ENCODE measurements at places on chromosomes 3 and 15.

- no peak for DNase-seq
These were observed 98.3 kb upstream of the ABI3BP start for GRCh38 chr3:101091489-101091888.

GRCh38 chr3:194308601-194309449, 42.3 kb downstream of the CPN2 start:
- DNase-seq = no peak

GRCh38 chr15:73781038-73781925, 28.1 kb upstream of the INSYN1 start:
- DNase-seq = no peak

DNA sequence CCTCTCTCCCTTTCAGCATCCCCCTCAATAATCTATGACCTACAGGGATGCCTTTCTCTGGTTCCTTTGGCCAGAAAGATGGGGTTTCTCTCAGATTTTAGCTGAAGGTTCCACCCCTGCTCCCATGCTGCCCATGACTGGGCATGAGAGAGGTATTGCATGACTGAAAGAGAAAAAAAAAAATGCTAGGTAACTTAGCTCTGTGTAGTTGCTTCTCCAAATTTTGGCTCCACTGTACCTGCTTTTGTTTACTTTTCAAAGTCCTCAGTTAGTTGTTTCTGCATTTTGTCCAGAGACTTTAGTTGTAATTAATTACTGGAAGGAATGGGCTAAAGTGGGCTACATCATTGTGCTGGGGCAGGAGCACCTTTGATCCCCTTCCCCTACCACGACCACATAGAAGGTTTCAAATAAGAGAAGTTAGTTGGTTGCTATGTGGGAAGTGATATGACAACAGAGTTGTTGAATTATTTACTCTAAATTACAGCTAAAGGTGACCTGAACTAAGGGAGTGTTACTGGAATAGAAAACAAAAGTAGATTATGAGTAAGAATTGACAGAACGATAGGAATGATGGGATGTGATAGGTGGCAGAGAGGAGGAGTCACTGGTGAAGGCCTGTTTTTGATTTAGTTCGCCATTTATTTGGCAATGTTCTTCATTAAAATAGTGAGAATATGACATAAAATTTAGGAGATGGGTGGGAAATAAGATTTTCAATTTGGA, 605.4 kb upstream of the NR2F2 start:
- DNase-seq = no peak

DNA sequence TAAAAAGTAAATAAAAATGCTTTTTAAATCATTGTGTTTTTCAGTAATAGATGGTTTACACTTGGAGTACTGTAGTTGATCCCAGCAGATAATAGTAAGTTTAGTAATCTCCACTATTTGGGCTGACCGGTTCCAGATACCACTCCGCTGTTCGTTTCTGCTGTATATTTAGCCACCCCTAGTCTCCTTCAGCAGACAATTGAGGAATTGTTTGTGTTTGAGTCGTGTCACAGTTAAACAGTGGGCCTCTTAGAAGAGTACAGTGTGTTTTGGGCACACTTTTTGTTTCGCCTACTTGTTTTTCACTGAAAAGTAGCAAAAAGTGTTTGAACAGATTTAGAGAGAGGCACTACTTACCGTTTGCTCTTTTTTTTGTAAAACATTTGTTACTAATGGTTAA, 33.2 kb downstream of the PAK2 start:
- DNase-seq = no peak

GRCh38 chr3:161503271-161503670, 6.7 kb downstream of the OTOL1 start:
- DNase-seq = no peak

GRCh38 chr3:67493808-67494207, 160.6 kb downstream of the SUCLG2 start:
- DNase-seq = no peak

DNA sequence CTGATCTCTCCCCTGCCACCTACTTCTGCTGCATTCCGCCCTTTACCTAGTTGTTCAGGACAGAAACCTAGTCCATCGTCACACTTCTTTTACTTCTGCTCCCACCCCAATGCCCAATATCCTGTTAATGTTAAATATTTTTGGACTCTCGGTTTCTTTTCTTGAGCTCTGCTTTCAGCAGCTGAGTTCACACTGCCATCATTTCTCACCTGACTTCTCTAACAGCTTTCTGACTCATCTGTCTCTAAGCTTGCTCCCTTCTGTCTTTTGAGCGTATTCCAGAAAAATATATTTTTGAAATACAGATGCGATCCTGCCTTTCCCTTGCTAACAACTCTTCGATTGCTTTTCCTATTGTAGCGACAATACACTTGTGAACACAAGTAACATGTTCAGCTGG, 183.4 kb downstream of the KLHL25 start:
- DNase-seq = no peak

DNA sequence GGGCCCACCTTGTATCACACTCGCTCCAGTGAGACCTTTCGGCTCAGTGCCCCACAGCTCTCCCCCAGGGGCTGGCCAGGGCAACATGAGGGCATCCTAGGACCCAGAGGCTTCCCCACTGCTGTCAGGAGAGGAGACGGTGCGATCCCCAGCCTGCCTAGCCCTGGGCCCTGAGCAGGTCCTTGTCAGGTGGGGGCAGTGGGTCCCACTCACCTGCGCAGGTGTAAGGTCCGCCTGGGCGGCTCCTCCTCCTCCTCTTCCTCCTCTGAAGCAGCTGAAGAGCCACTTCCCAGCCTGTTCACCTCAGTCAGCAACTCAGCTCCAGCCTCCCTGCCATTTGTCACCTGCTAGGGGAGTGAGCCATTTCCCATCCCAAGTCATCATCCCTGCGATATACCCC, 9.6 kb downstream of the KIF7 start:
- DNase-seq = no peak

- no peak for DNase-seq
These were observed 60.9 kb downstream of the UMPS start for GRCh38 chr3:124791142-124791541.

- DNase-seq = no peak
These were observed 605.9 kb downstream of the ROBO1 start for GRCh38 chr3:79161941-79162340.

DNA sequence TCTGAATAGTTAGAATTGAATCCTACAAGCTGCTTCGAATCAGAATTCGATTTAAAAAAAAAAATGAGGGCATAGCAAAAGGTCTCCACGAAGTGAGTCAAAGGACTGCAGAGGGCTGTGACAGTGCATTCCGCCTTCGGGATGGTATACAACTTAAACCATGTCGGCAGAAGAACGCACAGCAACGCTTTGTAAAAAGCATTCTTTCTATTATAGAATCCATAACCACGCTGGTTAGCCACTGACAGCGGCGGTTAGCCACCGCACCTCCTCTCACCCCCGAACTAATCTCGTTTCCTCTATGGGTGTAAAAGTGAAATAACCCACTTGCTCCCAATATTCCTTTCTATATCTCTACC, 664 bp upstream of the PIK3CA start:
- DNase-seq = no peak

GRCh38 chr3:56878074-56878473, 76.3 kb upstream of the ARHGEF3 start:
- DNase-seq = no peak

DNA sequence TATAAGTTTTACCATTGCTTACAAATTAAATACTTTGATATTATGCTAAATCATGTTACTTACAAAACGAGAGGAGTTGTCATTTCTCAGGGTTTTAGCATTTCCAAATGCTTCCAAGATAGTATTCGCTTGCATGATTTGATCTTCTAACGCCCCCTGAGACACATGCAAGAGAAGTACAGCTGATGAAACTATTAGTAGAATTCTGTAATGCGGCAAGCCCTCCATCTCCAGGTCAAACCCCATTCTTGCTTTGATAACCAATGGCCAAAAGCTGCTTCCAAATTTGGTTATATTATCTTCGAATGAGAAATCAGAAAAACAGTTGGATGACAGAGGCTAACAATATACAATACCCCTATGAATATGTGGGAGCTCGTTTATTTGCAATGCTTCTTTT, 14.7 kb downstream of the MYH15 start:
- DNase-seq = no peak

GRCh38 chr3:156888576-156888975, 62.4 kb downstream of the LEKR1 start:
- no peak for DNase-seq

DNA sequence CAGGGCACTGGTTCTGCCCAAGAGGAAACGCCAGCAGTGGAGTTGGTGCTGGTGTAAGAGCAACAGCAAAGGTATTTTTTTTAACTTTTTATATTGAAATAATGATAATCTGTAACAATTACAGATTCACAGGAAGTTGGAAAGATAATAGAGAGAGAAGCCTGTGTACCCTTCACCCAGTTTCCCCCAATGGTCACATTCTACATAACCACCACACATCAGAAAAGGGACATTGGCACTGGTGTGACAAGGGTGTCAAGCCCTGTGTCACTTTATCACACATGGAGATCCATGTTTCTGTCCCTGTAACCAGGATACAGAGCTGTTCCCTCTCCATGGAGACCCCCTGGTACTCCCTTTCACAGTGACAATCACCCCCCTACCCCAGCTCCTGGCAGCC, 9.1 kb upstream of the PLXNA1 start:
- no peak for DNase-seq

DNA sequence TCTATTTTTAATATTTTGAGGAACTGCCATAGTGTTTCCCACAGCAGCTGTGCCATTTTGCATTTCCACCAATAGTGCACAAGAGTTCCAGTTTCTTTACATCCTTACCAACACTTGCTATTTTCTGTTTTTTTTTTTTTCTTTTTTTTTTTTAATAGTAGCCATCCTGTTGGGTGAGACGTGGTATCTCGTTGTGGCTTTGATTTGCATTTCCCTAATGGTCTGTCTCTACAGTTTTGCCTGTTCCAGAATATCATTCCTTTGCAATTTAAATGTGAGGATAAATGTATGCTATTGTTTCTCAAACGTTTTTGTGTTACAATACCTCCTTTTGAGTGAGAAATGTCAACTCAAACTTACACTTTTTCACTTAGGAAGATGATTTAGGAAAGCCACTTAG, 22.4 kb downstream of the RCN2 start:
- no peak for DNase-seq

DNA sequence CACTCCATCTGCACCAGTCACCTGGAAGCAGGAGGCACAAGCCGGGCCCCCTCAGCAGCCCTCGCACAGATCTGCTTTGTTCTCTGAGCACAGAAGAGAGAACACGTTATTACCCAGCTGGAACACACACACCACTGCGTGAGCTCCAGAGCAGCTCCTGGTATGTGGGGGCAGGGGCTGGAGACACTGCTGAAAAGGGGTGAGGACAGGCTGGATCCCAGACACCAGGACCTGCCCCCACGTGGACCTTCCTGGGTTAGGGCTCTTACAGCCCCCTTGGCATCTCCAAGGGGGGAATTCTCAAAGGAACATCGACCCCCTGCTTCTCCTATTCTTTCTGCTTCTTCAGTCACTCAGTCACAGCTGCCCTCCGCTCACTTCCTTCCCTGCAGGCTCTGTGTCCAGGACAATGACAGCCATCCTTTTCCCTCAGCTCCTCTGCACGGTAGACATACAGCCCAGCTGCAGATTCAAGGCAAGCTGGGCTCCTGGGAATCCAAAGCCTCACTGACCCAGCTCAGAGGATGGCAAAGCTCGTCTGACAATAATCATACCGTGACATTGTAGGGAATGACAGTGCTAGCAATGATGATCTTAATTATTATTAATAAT, 33.7 kb downstream of the PRR20G start:
- DNase-seq = no peak
